ENCODE measurements at places on chromosomes 11 and 22.

DNA sequence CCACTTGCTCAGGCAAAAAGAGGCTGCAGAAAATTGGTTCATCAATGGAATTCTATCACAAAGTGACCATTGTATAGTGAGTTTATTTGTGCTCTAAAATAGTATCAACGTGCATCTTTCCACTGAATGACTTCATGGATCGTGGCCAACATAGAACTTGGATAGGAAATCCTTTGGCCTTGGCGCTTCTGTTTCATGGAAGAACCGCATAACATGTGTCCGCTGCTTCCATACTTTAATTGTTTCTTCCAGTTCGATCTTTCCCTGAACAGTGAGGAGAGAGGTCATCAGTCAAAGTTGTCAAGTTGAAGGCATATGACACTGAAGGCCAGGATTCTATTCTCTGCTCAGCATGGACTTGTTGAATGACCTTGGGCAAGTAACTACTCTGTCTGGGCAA is 4.5 kb downstream of the NDUFA6 start:
- DNase-seq: no peak

GRCh38 chr22:35900483-35901168 is 128.0 kb downstream of the RBFOX2 start:
- DNase-seq: no peak

DNA sequence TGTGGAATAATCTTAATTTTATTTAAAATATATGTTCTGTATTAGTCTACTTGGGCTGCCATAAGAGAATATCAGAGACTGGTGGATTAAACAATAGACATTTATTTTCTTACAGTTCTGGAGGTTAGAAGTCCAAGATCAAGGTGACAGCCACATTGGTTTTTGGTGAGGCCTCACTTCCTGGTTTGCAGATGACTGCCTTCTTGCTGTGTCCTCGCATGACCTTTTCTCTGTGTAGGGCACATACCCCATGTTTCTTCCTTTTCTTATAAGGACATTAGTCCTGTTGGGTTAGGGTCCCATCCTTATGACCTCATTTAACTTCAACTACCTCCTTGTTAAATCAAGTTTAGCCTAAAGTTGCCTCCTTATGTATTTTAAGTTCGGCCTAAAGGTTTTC is 202.7 kb upstream of the MPPED2 start:
- DNase-seq: no peak

- no peak for DNase-seq
Measured at GRCh38 chr22:37060801-37061610, 9.5 kb downstream of the KCTD17 start.

DNA sequence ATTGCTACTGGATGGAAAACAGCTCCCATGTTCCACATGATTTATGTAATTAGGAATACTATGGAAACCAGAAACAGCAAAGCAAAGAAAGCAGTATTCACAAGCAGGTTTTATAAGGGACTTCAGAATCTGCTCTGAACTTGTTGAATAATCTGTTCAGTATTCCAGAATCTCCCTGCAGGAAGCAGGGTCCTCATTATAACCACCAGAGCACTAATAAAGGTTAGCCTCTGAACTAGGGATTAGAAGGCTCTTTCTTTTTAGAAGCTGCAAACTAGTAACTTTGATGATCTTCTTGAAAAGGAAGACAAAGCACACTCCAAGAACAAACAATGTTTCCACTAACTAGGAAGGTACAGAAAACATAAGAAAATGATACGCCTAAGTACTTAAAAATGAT is 125.8 kb downstream of the DCDC1 start:
- no peak for DNase-seq

DNA sequence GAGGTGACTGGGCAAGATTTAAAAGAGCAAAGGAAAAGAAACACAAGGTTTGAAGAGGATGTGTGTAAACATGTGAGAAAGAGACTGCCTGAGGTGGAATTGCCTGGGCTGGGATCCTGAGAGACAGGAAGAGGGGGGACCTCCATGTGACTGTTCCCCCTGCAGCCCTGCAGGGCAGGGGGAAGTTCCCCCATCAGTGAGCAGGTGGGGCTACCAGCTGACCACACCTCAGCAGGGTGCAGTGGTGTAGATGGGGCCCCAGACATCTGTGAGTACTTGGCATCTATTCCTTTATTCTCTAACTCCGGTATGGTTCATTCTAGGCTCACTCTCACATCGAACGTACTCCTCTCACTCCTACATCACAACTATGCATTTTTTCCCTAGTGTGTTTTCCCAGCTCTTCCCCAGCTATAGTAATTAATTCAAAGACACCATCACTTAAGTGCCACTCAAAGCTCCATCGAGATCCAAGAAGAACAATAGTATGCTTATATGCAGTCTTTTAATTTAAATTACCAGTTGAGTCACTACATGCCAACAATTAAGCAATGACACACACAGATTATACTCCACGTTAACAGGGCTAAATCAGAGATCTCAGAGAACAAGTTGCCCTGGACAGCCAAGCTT is 42.7 kb downstream of the LGR4 start:
- DNase-seq: no peak

- no peak for DNase-seq
Measured at GRCh38 chr11:68353669-68354068, 41.3 kb downstream of the LRP5 start.

GRCh38 chr22:46115388-46115678 is 35.0 kb upstream of the PPARA start:
- DNase-seq: no peak

DNA sequence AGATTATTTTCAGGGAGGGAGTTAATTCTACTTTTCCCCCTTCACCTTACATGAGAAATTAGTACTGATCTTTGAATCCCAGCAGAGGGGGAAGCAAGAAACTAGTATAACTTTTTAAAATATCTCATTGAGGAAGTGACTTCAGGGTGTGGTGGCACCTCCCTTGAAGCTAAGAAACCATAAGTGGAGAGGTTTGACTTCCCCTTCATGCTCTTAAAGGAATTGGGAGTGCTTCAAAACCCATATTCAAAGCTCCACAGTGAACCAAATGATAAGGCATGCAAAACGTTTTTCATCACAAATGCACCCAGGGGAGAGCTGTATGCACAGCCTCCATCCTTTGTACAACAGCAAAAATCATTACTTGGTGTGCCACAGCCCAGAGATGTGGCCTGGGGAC is 540 bp downstream of the MS4A14 start:
- DNase-seq: no peak

- peak; percentile 55 for DNase-seq
Measured at GRCh38 chr11:46674463-46675287, 25.7 kb downstream of the ARHGAP1 start.

DNA sequence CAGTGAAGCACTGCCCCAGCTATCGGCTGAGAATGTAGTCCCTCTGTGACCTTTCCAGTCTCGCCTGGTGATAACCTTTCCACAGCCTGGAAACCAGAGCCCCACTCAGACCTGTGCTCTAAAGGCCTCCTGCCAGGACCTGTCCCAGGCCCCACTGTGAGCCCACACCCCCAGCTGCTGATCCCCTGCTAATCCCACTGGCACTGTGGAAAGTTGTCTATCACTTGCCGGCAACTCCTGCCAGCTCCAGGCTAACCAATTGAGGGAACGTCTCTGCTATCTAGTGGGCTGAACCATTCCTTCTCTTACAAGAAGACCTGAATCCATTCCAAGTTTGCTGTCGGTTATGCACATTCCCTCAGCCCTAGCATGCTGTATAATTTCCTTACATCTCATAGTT is 328.2 kb downstream of the FAM181B start:
- no peak for DNase-seq

- DNase-seq: peak; percentile 52
Measured at GRCh38 chr11:130945896-130946295, 29.6 kb upstream of the SNX19 start.

DNA sequence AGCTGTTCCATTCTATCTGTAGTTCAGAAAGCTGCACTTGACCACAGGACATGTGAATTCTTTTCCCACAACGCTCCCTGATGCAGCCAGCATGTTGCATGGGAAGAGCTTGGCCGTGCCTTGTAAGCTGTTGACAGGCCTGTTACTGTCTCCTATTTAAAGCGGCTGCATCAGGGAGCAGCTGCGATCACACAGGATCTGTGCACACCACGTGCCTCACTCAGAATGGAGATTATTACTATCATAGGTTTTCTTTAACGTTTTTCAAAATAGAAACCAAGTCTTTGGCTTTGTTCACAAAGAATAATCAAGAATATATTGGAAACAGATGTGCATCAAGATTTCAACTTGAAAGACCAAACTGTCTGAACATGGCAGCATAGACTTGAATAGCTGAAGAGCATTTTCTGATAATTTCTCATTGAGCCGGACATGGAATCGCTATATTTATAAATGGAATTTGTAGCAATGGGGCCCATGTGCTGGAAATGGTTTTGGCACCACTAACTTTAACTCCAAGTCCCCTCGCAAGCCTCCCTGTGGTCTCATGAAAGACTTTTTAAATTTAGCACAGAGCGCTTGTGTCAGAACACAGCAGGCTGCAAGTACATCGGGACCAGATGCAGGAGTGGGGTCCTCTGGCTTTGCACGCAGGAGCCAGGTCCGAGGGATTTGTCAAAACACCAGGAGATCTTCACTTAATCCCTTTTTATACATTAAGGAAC is 40.8 kb upstream of the MYO18B start:
- DNase-seq: peak; percentile 39

GRCh38 chr11:86814775-86815174 is 14.4 kb downstream of the PRSS23 start:
- no peak for DNase-seq

GRCh38 chr11:15280393-15280792 is 165.7 kb downstream of the INSC start:
- DNase-seq: no peak

GRCh38 chr11:72024069-72024754 is 25.5 kb downstream of the IL18BP start:
- no peak for DNase-seq
